ENCODE measurements at places on chromosomes 3 and 15. TPM values are rescaled to one million over a fixed set of nuclear protein-coding genes. Genes with fewer than 3 reads are reported as not detected.

Gene GP9
- total RNA-seq, result not detected

Gene PAQR5
- 0.66 TPM for total RNA-seq

Gene C2CD4A
- total RNA-seq, result 0.13 TPM

Gene GOLGA8O
- 1.1 TPM for total RNA-seq

- no peak for DNase-seq
Observed at GRCh38 chr15:92492551-92493115, 99.0 kb downstream of the ST8SIA2 start.

DNA sequence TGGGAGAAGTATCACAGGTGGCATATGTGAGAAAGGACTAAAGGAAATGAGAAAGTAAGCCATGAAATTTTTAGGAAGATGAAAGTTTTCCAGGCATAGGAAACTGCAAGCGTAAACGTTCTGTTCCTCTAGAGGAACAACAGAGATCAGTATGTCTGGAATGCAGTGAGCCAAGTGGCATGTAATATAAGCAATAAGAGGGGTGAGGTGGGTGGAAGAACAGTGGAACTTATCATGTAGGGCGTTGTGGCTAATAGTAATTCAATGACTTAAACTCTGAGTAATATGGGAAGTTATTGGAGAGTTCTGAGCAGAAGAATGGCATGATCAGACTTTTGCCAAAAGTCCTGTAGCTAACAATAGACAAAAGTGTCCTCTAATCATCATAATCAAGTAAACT is 902.9 kb downstream of the EPHA3 start:
- DNase-seq, result no peak

DNA sequence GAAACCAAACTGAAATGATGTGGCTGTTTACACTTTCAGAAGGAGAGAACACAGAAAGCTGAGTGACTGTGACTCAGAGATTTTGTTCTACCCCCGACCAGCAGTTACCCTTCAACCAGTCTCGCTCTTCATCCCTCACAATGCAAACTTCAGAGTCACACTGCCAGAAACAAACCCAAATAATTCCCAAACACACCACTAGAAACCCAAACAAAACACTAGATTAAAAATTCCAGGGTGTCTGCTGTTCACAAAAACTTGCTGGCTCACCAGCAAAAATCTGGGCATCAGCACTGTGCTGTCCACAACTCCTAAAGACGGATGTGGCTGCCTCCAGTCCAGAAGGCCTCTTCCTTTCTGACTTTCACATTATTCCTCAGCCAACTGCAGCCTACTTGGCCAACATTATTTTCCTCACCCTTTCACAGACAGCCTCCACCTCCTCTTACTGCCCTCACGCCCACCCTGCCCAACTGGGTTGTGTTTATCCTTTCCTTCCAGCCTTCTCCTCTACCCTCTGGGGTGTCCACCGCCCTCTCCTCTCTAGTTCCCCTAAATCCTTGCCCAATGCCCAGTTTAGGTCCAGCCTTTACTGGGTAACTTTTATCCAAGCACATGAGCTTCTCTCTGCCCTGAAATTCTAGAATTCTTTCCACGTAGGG is 71.4 kb downstream of the MECOM start:
- DNase-seq, result no peak

DNA sequence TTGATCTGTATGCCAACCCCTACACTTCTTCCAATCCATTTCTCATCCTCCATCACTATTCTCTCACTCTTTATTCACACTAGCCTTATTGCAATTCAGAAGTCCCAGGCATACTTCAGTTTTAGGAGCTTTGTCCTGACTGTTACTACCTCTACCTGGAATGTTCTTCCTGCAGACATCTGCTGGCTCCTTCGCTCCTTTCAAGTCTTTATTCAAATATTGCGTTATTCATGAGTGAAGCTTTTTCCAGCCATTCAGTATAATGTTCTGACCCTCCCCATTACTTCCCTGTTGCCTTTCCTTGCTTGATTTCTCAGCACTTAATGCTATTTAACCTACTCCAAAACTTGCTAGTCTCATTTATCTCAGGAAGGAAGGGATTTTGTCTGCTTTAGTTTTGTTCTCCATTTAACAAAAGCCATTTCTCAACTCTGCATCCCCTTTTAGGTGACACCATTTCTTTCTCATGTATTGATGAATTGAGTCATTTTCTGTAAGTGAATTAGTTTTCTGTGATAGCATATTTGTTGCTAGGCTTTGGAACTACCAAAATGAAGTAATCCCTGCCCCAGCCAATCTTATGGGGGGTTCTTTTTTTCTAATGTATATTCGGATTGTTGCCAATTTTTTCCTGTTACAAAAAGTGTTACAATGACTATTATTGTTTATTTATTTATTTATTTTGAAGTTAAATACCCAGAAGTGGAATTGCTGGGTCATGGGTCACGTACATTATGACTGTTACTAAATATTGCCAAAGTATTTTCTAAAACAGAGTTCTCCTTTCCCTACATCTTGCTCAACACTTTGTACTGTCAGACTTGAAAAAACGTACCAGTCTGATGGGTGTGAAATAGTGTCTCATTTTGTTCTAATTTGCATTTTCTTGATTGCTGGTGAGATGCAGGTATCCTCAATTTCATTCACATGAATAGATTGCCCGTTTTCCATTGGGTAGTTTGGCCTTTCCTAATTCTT is 9.4 kb downstream of the ATP11B start:
- no peak for DNase-seq

DNA sequence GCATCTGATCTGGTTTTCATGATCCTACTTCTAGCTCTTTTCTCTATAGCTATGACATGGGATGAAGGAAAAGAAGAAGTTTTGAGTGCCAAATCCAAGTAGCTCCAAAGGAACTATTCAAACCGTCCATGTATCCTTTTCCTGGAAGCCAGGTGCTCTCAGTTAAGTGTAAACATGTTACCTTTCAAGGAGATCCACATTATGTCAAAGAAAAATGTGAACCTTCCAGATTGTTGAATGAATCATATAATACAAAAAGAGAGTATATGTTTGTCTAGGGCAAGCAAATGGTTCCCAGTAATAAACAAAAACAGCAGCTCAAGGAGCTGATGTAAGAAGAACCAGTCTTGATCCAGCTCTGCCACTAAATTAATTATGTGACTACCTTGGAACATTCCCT is 534.9 kb downstream of the MAGI1 start:
- DNase-seq, result no peak

DNA sequence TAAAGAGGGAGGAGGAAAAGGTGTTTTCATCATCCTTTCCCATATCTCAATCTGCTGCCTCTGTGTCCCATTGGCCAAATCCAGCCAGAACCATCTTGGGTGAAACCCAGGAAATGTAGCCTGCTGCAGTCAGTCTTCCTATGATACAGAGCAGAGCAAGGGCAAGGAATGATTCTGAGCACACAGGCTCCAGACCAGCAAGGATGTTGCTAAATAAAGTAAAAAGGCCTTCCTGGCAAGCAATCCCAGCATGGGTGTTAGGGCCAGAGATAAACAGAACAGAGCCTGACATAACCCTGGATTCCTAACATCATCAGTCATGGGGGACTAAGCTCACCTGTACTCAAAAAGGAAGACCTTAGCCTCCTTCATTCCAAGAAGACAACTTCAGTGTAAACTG is 90.7 kb upstream of the AGTR1 start:
- no peak for DNase-seq

- DNase-seq, result no peak
Observed at GRCh38 chr3:154022606-154023005, 98.6 kb upstream of the ARHGEF26 start.

- DNase-seq, result no peak
Observed at GRCh38 chr3:172084871-172085556, 45.6 kb downstream of the FNDC3B start.

- no peak for DNase-seq
Observed at GRCh38 chr3:134621854-134622253, 29.0 kb downstream of the KY start.

GRCh38 chr3:38986901-38987300 is 64.8 kb downstream of the SCN11A start:
- no peak for DNase-seq

DNA sequence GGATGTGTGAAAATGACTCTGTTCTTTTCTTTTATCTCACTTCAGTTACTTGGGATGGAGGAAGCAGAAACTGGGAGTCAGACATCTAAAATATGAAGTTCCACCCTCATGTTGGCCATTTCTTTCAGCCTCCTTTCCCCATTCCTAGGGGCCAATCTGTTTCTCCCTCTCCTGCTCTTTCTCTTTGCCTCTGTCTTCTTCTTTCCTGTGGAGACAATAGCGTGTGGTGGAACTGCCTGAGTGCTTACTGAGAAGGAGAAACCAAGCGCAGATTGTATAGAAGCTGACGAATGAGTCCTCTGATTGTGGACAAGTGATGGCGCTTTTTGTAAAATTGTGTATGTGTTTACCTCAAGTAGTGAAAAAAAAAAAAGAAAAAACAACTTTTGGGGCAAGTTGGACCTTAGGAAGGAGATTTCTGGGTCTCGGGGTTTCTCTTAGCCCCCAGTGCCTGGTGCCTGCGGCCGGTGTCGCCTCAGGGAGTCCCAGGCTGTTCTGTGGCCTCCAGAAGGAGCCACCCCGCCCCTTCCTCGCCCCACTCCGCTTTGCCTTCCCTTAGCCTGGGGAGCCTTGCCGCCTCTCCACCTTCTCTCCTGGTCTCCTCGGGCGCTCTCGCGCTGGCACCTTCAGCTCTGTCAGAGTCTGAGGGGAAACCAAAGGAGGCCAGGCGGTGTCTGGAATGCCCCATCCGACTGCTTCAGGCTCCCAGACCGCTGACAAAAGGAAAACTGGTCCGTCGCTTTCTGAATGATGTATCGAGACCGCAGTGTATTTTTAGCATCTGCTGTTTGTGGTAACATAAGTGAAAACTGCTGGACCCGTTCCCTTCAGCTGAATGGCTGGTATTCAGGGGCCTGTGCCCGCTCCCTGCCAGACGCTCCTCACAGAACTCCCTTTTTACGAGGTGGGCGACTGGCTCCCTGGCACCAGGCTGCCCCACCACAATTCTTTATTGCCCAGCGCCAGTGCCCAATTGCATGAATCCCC is 30.1 kb downstream of the SCG5 start:
- DNase-seq, result no peak

DNA sequence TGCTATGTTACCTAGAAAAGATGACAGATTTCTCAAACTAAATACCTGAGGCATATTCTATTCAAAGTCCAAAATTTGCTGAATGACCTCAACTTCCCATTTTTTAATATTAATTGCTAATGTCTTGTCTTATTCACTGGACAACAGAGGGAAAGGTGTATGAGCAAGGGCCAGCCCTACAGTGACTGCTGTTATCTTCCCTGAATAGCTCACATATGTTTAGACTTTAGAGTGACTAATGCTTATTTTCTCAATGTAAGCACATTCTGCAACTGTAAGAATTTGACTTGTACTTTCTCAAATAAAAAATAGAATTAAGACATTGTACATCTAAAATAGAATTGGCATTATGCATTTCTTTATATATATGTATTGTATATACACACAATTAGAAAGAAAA is 26.5 kb upstream of the AADACL2 start:
- DNase-seq, result no peak

- no peak for DNase-seq
Observed at GRCh38 chr15:96261575-96262034, 68.9 kb upstream of the NR2F2 start.

- DNase-seq, result no peak
Observed at GRCh38 chr3:144324076-144324475, 352.5 kb downstream of the DIPK2A start.

GRCh38 chr15:58528188-58528870 is 96.5 kb downstream of the LIPC start:
- DNase-seq, result peak; percentile 41

- no peak for DNase-seq
Observed at GRCh38 chr3:121619691-121620090, 26.5 kb downstream of the FBXO40 start.

DNA sequence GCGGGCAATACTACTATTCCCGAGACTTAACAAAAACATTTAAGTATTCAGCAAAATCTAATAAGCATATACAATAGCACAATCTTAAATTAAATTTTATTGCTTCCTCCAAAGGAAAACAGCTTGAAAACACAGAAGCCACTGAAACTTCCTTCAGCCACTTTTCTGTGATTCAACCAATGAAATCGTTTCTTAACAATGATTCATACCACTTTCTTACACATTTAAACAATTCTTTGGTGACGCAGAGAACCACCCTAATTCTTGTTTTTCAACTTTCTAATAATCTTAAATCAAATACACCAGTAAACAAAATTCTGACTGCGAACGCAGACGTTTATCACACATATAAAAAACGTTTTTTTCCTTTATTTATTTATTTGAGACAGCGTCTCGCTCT is 4.1 kb downstream of the TJP1 start:
- no peak for DNase-seq

GRCh38 chr3:53570709-53571108 is 76.3 kb downstream of the CACNA1D start:
- no peak for DNase-seq

GRCh38 chr3:112030901-112031300 is 3.6 kb upstream of the TMPRSS7 start:
- no peak for DNase-seq

DNA sequence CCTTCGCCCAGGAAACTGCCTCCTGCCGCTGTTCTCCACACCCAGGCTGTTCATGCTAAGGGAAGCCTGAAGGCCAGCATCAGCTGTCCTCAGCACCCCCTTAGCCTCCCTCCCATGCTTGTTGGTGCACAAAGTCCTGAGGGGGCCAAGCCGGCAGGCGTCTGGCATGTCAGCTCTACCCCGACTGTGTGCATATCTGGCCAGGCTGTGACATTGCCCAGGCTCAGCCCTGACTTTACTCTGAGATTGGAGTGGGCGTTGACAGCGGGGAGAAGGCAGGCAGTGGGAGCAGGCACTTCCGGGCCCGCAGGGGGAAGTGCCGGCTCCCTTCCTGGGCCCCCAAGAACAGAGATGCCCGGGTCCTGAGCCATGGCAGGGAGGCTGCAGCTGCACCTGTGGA is 492.2 kb downstream of the AGBL1 start:
- DNase-seq, result no peak

DNA sequence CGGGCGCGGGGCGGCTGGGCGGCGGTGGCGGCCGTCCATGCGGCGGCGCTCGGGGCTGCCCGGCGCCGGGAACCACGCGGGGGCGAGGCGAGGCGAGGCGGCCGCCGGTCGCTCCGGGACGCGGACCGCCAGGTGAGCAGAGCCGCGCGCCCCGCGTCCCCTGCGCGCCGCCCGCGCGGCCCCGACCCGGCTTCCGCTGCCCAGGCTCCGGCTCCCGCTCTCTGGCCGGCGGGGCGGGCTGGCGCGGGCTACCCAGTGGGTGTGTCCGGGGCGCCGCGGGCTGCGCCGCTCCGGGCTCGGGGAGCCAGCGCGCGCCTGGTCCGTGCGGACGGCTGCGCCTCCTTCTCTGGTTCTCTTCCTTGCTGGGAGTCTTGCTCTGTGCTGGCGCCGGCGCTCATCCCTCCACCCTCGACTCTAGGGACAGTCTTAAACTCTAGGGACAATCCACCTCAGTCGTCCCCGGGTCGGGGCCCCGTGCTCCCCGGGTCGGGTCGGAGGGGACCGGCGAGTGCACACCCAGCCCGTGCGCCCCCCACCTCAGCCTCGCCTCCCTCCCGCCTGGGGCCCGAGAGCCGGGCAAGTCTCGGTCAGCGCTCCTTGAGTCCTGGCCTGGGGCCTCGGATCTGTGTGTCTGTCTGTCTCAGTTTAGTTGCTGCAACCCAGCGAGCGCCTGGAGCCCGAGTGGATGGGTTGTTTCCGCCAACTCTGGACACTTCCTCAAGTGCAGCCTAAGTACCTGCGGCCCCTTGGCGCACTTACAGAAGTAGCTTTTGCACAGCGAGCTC is 488 bp downstream of the THSD4 start:
- DNase-seq, result peak; percentile 28

GRCh38 chr3:97530691-97531090 is 233.9 kb upstream of the ARL6 start:
- no peak for DNase-seq

All from ovary (tissue), 10 donors.